Stimulated activated CD8-positive, alpha-beta memory T cell treated with anti-CD3 and anti-CD28 coated beads, Interleukin-12 subunit alpha, Interleukin-12 subunit beta, amount 100 ng/mL, for 1 hour (primary cell): ENCODE measurements at places on chromosomes 3 and 15.

GRCh38 chr3:46497556-46498265, at the start of gene RTP3:
RTP3 (plus strand) TSS chr3:46497976; CDS start chr3:46498063, 87 bp downstream.
- no peak for DNase-seq

- DNase-seq: no peak
Observed at GRCh38 chr3:147089286-147089685, 317.1 kb downstream of the ZIC4 start.

DNA sequence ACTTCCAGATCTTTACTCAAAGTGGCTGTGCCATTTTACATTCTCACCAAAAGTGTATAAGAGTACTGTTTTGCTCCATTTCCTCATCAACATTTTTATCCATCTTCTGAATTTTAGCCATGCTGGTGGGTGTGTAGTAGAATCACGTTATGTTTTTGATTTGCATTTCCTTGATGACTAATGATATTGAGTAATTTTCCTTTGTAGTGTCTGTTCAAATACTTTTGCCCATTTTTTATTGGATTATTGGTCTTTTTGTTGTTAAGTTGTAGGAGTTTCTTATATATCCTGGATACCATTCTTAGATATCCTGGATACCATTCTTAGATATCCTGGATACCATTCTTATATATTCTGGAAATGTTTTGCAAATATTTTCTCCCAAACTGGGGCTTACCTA, 344.9 kb downstream of the LRRC3B start:
- DNase-seq: no peak

DNA sequence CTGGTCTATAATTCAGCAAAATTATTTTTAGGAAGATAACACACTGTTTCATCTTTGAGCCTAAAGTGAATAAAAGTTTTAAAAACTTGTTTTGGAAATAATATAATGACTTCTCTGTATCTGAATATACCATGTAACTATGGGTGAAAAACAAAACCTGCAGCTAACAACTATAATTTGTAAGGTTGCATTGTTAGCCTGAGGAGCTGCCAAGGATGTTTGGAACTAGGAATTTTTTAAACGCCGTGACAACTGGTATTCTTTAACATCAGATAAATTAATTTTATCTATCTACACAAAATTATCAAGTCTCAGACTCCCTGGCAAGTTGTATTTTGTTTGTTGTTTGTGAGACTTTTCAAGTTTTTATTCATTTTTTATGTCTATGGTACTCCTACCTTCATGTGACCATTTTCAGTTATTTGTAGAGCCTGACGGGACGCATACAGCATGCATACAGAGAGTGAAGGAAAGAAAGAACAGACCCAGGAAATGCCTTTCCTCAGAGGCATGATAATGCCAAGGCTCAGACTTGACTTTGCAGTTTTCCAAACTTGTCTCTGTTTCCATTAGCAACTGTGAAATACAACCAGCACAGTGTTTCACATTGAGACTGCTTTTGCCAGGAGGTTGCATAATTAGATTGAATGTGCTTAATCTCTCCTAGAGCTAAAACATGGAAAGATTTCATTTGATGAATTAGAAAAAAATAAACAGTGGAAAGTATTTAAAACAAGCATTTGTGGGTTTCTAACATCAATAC, 60.8 kb upstream of the ARHGEF26 start:
- DNase-seq: no peak

- no peak for DNase-seq
Observed at GRCh38 chr3:45610119-45610518, 15.6 kb downstream of the LIMD1 start.

DNA sequence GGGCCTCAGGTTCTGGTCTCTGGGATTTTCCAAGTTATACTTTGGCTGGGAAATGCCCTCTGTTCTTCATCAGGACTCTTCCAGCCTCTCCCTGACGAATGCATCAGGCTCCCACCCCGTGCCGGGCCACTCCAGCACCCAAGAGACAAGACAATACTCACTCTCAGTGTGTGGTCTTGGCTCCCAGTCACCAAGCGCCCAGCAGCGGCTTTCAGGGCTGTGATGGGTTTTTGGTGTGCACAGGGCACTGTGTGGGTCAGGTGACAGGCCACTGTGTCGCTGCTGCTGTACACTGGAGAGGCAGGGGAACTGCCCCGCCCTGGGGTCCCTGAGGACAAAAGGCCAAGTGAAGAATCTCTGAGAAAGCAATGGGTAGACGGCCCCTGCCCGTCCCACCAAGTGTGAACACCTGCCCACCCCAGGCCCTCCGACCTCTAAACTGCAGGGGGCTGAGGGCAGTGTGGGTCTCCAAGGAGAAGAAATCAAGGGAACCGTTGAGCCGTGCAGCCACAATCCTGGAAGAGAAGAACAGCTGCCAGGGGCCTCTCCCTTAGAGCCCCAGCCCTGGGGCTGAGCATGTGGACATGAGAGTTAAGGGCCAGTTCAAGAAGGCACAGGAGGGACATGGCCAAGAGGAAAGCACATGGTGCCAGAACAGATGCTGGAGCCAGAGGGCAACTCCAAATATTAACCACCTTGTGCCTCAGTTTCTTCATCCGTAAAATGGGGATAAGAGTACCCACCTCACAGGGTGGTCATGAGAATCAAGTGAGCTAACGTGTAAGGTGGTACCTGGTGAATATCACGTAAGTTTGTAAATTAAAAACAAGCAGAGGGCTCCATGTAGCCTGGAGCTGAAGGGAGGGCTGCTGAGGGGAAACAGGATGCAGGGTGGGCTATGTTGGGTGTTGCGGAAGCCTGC, 34.1 kb downstream of the PTPN23 start:
- DNase-seq: no peak

- DNase-seq: no peak
Observed at GRCh38 chr15:39960411-39960810, 26.5 kb downstream of the EIF2AK4 start.

- DNase-seq: no peak
Observed at GRCh38 chr15:48679952-48680351, 34.4 kb upstream of the FBN1 start.
